ENCODE measurements at places on chromosomes 7 and 10.
A peak's percentile ranks its signal among the peaks of the same experiment; 100 is the strongest.

DNA sequence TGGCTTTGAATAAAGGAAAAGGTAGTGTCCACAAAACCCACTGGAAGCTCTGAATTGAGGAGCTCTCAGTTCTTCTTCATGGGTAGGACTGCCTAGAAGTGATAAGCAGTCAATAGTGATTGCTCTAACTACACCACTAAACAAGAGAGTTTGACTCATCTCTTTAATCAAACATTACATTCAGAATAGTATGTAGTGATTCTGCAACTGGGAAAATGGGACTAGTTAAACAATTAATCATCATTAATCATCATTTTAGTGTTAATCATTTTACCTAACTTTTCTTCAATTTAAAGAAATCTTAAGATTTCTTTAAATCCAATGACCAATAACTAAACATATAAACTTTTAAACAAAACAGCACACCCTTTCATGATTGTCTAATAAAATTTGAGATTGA, 484.0 kb upstream of the FZD8 start:
- DNase-seq, result no peak

- DNase-seq, result no peak
Observed at GRCh38 chr7:1895664-1896515, 225.8 kb downstream of the ELFN1 start.

- no peak for DNase-seq
Observed at GRCh38 chr10:3836222-3836820, 51.3 kb upstream of the KLF6 start.

- peak; percentile 2 for DNase-seq
Observed at GRCh38 chr10:65348637-65349036, 1577.2 kb upstream of the LRRTM3 start.

DNA sequence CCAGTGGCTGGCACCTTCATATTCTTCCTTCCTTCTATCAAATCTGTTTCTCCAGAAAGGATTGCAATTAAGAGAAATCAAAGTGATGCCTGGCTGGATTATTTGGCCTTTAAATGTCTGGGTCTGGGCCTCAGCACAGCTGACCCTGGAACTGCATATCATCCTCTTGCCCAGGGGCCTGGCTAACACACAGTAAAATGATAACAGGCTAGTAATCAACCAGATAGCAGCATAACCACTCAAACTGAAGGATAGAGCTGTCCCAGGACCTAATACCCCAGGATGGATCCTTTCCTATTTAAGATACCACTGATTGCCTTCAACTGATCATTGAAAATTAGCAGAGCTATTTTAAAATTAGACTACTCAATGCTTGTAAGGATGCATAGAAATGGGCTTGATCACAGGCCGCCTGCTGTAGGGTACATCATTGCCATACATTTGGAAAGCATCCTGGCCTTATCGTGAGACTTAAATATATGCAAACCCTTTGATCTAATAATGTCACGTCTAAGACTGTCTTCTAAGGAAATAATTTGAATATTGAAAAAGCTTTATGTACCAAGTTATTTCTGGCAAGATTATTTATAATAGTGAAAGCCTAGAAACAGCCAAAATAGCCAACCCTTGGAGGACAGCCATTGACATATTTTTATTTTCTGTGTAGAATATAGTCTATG, 144.0 kb upstream of the CHST15 start:
- no peak for DNase-seq

DNA sequence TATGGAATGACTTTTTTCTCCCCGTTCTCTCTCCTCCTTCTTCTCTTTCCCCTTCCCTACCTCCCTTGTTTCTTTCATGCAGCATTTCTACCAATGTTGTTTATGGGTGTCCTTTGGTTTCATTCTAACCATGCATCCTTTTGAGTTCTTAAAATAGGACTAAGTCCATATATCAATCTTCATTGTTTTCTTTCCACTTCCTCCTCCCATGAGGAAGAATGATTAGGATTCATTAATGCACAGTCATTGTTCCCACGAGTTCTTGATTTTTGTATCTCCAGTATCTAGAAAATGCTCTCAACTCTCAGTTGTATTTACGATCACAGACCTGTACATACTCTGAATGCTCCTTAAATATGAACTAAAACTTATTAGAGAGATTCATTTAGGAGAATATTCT, 153.3 kb downstream of the LRRC4 start:
- no peak for DNase-seq
